ENCODE measurements at places on chromosomes 12 and 14.

DNA sequence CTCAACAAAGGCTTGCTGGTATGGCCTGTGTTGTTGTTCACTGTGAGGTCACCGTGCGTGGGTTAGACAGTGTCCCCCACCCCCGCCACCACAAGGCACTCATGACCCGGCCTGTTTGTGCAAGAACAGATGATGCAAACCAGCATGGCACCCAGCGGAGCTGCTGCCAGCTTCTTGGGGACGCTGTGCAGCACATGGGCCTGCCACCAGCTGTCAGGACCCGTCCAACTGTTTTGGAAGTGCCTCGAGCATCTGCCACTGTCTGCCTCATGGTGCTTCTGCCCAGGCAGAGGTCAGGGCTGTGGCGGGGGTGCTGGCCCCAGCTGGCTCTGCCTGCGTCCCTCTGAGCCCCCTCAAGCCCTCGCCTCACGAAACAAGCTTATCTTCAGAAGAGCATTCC lies 1.5 kb downstream of the ASB2 start:
- no peak for DNase-seq

GRCh38 chr14:106037380-106037779 lies 511.0 kb downstream of the TMEM121 start:
- no peak for DNase-seq

DNA sequence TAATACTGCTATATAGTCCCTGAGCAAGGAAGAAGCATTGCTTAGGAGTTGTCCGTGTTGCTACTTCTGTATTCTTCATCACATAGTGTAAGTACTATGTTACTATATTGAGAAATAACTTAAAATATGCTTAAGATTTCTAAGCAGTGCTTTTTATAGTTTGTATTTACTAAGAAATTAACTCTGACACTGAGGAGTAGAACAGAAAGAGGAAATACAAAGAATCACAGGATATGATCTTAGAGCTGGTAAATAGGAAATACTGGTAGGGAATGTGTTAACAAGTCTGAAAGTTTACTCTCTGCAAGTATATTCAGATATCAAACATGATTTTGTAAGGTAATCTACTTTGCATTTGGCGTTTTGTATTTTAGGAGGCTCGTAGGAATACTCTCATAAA lies 15.5 kb downstream of the XPOT start:
- DNase-seq = no peak

DNA sequence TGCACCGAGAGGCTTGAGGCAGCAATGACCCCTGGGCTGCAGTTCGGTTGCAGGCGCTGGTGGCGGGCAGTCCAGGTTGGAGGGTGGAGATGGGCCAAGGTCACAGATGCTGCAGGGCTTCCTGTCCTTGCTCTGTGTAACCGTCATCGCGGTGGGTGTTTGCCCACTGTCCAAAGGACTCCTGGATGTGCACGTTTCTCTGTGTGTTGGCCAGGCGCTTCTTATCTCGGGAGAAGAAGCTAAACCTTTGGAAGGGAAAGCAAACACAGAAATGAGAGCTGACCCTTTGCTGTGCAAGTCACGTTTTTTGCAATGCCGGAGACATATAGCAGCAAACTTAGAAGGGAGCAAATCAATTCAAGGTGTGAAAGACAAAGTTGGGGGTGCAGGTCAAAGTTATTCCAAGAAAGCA lies 14.5 kb downstream of the SNRNP35 start:
- no peak for DNase-seq

DNA sequence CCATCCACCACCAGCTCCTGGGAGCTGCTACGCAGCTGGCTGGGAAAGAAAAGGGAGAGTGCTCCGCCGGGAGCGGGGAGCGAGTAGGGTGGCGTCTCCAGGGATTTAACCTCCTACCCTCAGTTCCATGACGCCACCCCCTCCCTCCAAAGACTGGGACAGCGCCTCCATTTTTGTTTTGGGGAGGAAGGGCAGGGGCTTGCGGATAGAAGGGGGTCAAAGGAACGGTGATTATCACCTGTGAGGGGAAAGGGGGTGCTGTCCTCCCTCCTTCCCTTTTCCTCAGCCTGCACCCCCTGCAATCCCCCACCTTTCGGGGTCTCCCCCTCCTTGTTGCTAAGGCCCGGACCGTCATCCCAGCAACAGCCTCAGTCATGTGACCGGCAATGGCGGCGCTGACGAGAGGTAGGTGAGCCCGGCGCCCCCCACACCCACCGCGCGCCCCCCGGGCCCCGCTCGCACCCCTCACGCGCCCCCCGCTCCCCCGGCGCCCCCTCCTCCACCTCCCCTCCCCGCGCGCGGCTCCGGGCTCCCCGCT lies at the start of gene DTX3:
TSS of gene DTX3 (plus strand) at position 371 of the 538 bp plus-strand sequence. CDS start 1,694 bp downstream, outside the sequence.
- DNase-seq = no peak

DNA sequence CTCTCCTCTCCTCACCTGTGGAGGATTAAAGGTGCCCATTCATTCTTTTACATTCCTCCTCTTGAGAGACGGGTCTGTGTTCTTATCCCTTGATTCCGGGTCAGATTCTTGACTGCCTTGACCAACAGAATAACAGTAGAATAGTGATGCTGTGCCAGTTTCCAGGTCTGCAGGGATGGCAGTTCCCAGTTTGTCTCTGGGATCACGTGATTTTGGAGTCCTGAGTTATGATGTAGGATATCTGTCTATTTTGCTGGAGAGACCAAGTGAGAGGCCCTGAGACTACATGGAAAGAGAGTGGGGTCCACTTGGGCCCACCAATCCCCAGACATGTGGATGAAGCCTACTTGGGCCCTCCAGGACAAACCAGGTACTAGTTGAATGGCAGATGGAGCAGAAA lies 142.8 kb downstream of the TTC8 start:
- no peak for DNase-seq

DNA sequence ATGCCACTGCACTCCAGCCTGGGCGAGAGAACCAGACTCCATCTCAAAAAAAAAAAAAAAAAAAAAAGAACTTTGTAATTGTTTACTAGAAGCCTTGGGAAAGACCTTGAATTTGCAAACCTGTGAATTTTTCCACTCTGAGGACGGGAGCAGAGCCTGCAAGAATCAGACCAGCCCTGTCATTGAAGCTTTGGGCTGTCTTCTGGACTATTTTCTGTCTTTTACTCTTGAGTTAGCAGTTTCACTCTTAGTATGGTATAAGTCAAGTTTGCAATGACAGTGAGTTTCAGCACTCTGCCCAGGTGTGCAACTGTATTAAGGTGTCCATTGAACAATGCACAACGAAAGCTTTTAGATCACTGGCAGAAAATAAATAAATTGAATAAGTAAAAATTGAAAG lies 81.4 kb upstream of the KRAS start:
- DNase-seq = no peak

DNA sequence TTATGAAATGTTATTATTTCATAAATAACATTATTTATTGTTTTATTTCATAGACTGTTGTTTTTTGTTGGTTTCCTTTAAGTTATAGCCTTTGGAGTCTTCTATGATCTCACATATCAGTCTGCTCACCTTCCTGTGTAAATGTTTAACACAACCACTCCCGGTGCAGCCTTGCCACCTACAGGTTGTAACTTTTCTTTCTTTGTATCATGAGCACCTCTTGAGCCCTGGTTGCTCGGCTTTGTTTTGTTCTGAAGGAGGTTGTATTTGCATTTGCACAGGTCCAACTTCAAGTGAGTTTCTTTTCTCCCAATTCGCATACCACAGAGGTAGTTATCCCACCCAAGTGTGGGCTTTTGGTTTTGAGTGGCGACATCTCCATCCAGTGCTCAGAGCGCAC lies 121.4 kb downstream of the SLC15A4 start:
- no peak for DNase-seq

DNA sequence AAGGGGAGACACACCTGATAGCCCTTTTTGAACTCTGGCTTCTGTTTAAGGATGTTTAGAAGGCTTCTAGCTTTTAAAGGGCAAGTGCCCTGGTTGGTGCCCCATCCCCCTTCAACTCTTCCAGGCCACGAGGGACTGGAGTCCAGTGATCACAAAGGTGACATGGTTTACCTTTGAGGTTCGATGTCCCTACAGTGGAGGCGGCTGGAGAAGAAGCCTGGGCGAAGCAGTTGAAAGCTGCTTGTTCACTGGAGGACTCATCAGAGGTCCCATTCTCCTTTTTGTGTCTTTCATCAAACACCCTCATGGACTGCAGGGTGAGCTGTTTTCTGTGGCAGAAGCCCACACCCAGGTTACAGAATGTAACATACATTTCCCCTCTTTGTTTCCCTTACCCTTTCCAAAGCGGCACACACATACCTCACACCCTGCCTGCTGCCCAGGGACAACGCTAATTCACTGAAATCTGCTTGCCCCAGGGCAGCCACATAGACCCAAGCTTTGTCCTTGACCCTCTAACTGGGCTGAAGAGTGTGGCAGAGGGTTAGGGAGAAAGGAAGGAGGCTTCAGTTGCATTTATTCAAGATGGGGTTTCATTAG lies 7.7 kb downstream of the TBX3 start:
- no peak for DNase-seq

- DNase-seq = no peak
Observed at GRCh38 chr14:87494010-87494409, 499.0 kb downstream of the GALC start.

DNA sequence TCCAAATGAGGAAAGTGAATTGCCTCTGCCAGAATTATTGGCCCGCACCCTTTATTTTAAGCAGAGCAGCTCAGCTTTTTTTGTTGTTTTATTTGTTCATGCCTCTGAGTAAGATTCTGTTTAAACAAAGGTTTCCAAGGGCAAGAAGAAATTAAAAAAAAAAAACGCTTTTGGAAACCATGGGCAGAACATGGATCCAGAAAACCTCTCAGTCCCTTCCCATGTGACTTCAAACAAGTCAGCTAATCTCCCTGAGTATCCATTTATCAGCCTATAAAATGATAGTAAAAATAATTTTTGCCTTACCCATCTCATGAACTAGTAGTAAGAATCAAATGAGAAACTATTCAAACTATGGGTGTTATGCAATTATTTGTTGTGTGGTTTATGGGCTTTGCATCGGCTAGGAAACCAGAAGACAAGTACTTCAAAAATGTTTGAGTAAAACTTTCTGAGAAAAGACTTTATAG lies 27.6 kb downstream of the KITLG start:
- DNase-seq = no peak

DNA sequence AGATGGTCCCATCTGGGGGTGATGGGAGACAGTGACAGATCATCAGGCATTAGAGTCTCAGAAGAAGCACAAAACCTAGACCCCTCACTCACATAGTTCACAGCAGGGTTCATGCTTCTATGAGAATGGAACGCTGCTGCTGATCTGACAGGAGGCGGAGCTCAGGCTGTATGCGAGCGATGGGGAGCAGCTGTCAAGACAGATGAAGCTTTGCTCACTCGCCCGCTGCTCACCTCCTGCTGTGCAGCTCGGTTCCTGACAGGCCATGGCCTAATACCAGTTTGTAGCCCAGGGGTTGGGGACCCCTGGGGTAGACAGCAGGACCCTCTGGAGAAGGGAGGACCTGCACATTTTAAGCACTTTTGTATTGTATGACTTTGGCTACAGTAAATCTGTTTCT lies 111.2 kb downstream of the LGMN start:
- no peak for DNase-seq

DNA sequence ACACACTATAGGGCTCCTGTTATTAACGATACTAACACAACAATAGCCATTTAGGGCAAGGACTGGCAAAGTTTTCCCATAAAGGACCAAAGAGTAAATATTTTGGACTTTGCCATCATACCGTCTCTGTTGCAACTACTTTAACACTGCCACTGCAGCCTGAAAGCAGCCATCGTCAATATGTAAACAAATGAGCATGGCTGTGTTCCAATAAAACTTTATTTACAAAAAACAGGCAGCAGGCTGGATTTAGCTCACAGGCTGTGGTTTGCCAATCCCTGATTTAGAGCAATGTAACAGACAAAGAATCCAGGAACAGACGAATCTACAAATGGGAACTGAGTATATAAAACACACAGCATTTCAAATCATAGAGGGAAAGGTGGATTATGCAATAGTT lies 84.1 kb downstream of the FRMD6 start:
- DNase-seq = no peak

DNA sequence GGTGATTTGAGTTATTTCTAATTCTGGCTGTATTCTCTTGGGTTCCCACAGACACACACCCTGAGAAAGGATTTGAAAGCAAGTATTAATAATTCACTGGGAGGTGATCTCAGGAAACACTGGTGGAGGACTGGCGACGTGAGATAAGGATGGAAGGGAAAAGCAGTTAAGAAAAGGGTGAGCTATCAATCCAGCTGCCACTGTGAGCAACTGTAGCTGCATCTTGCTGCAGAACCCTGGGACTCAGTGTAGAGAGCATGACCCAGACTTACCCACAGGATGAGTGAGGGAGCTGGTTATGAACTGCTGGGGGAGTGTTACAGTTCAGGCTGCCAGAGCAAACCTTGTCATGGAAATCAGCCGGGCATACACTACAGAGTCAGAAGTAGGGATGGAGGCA lies 71.9 kb downstream of the RESF1 start:
- DNase-seq = no peak

GRCh38 chr12:64808110-64808509 lies 16.3 kb upstream of the TBC1D30 start:
- DNase-seq = no peak

DNA sequence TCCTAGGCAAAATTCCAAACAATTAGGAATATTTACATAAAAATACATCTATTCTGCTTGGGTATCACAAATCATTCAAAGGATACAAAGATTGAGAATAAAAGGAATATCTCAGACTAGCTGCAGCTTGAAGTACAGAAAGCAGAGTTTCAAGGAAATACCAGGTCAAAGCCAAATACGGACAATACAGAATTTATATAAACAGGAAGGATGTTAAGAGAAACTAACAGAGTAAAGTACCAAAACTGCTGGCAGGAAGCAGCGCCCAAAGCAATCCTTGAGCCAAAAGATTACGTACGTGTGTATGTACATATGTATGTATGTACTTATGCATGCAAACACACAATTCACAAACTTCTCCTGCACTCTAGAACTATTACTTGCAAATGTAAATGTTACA lies 86.6 kb downstream of the PPP1R12A start:
- DNase-seq = no peak

- peak; percentile 40 for DNase-seq
Observed at GRCh38 chr14:90827919-90828610, 11.8 kb upstream of the TTC7B start.

- DNase-seq = no peak
Observed at GRCh38 chr12:52754135-52754534, 23.0 kb downstream of the KRT76 start.

GRCh38 chr12:104863296-104863948 lies 94.7 kb downstream of the SLC41A2 start:
- no peak for DNase-seq

DNA sequence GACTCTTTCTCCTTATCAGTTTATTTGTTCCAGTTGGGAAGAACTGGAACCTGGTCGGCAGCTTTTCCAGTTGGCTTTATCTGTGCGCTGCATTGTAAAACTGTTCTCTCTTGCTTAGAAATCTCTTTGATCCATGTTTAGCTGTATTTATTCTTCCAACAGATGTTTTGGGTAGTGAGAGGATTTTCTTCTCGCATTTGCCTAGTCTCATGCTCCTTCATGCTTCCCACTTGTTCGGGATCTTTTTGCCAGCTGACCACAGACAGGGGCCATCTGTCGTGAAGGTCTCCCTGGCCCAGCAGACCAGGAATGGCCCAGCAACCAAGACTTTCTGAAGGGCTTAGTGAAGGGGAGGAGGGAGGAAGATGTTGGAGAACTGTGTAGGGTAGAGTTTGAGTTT lies 21.6 kb downstream of the NTF3 start:
- no peak for DNase-seq

Measured in cerebellar nuclear complex (tissue), 1 donor.